ENCODE measurements at places on chromosomes 2 and 18. TPM values are rescaled to one million over a fixed set of nuclear protein-coding genes. Genes with fewer than 3 reads are reported as not detected.

The SAG gene
- not detected for polyA plus RNA-seq

The FKBP1B gene
- 2.6 TPM for polyA plus RNA-seq

The MC4R gene
- 0.04 TPM for polyA plus RNA-seq

The MARCHF4 gene
- not detected for polyA plus RNA-seq

The SCYGR4 gene
- polyA plus RNA-seq, result not detected

The RUFY4 gene
- 0.32 TPM for polyA plus RNA-seq

DNA sequence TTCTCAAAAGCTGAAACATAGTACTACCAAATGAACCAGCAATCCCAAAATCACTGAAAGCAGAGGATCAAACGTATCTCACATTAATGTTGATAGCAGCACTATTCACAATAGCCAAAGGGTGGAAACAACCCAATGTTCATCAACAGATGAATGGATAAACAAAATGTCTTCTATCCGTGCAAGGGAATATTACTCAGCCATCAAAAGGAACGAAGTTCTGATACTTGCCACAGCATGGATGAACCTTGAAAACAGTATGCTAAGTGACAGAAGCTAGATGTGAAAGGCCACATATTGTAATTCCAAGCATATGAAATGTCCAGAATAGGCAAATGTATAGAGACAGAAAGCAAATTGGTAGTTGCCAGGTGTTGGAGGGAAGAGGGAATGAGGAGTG, 57.0 kb upstream of the CHMP1B start:
- no peak for DNase-seq

DNA sequence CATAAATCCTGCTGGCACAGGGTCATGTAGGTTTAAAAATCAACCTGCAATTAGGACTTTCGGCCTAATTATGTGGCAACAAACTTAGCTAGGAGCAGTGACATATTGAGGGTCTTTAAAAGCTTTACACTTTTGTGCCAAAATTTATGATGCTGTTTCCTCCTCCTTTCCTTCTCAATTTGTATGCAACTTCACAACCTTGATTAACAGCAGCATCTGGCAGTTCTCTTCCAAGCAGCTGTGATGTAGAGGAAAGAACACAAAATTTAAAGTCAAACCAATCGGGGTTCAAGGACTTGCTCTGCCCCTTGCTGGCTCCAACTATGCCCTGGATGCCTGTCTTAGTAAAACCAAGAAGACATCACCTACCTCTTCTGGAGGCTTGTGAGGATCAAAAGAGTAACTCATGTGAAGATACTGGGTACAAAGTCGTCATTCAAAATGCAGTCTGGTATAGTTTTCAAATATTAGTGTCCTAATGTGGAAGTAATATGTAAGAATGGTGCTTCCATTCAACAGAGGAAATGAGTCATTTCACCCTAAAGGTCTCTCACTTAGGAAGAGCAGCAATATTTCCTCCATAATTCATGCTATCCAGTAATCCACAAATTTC, 94.7 kb downstream of the ANKRD44 start:
- no peak for DNase-seq

- no peak for DNase-seq
These were observed 159.6 kb downstream of the RND3 start for GRCh38 chr2:150327564-150328489.

GRCh38 chr2:192696857-192697256, 502.1 kb upstream of the TMEFF2 start:
- DNase-seq, result no peak

- no peak for DNase-seq
These were observed 78.8 kb downstream of the DDX1 start for GRCh38 chr2:15670469-15670868.

DNA sequence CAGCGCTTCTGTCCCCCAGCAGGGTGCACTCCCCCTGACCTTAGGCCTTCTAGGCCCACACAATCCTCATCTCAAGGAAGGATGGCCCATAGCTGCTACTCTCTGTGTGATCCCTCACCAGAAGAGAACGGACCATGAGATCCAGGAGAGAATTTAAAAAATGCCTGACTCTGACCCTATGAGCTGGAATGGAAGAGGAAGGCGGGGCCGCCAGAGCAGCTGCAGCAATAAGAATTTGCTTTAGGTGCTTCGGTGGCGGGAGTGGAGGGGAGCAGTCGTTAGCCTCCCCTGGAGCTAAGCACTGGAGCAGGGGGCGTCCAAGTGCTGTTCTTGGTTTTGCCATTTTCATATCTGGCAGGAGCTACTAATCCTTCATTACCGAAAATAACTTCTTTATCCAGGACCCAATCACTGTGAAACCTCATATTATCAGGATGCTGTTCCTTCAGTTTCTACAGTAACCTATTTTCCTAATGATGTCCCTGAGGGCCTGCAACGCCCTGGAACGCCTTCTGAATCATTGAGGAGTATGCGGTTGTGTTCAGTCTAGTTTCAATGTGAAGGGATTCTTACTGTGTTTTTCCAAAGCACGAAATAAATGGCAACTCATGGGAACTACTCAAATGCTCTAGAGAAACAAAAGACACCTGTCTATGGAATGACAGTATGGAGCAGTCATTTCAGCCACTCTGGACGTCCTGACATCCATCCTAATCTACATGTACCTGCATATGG, 105.1 kb upstream of the SIX2 start:
- no peak for DNase-seq

- DNase-seq, result no peak
These were observed 76.7 kb downstream of the FAM210A start for GRCh38 chr18:13649397-13650390.

DNA sequence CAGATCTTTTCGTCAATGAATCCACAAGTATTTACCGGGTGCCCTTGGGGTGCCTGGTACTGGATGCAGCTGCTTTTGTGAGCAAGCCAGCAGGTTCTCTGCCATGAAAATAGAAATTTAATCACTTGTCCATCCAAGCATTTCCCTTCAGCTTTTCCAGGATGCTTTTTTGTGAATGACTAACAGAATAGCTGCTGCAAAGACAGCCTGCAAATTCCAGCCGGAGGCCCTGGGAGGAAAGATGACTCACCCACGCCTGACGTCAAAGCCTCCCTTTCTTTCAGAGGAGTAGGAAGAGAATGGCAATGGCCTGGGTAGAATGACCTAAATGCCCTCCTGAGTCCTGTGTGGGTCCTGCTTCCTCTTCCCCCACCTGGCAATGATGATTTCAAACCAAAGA, 111.9 kb downstream of the AP1S3 start:
- DNase-seq, result peak; percentile 75

DNA sequence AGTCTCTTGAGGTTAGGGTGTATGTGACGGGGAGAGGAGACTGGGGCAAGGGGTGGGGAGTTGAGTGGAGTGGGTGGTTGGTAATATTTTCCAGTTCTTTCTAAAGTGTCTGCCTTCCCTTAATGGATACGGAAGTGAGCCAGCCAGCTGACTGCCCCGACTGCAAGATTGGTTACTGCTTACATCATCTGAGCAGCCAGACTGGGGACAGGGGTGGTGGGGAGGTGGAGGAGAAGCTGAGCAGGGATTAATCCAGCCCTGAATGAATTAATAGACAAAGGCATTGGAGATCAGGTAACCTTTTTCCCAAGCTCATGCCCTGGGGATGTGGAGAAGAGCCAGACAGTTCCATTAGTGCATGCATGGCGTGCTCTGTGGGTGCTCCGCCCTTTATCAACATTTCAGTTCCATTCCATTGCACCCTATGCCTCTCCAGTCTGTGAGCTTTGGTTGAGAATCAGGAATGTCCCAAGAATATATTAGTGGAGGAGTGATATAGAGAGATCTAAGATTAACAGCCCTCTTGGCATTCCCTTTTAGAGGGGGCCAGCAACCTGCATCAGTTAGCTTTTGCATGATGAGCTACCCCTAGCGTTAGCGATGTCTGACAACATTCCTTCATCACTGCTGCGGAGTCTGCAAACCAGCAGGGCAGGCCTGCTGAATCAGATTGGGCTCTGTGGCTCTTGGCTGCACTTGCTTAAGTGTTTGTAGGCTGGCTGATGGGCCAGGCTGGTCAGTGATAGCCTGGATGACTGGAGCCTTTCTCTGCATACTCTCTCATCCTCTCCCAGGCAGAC, 67.4 kb downstream of the TNP1 start:
- DNase-seq, result no peak

GRCh38 chr2:55115761-55116597, 65.7 kb upstream of the RTN4 start:
- no peak for DNase-seq

GRCh38 chr2:85448461-85449213, 30.1 kb downstream of the SH2D6 start:
- no peak for DNase-seq

DNA sequence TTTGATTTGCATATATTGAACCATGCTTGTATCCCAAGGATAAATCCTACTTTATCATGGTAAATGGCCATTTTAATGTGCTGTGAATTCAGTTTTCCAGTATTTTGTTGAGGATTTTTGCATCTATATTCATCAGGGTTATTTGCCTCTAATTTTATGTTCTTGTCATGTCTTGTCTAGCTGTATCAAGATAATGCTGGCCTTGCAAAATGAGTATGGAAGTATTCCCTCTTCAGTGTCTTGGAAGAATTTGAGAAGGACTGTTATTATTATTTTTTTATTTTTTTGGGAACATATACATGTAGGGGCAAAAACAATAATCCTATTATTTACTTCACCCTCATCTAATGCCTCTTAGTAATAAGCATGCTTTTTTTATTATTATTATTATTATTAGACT, 398.0 kb upstream of the KCNH7 start:
- DNase-seq, result no peak

DNA sequence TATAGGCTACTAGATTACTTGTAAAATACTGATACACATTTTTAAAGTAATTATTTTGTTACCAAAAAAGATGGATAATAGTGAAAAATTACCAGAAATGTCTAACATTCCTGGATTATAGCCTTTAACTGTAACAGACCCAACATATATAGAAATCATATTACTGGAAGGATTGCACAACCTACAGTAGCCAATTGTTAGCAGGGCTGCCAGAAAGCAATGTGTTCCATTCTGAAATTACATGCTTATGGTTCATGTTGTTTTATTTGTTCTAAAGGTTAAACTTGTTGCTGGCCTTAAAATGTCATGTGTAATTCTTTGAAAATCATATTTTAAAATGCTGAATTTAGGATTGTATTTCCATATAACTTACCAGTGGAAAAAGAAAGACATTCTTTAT, 793.6 kb upstream of the ACVR2A start:
- DNase-seq, result no peak

DNA sequence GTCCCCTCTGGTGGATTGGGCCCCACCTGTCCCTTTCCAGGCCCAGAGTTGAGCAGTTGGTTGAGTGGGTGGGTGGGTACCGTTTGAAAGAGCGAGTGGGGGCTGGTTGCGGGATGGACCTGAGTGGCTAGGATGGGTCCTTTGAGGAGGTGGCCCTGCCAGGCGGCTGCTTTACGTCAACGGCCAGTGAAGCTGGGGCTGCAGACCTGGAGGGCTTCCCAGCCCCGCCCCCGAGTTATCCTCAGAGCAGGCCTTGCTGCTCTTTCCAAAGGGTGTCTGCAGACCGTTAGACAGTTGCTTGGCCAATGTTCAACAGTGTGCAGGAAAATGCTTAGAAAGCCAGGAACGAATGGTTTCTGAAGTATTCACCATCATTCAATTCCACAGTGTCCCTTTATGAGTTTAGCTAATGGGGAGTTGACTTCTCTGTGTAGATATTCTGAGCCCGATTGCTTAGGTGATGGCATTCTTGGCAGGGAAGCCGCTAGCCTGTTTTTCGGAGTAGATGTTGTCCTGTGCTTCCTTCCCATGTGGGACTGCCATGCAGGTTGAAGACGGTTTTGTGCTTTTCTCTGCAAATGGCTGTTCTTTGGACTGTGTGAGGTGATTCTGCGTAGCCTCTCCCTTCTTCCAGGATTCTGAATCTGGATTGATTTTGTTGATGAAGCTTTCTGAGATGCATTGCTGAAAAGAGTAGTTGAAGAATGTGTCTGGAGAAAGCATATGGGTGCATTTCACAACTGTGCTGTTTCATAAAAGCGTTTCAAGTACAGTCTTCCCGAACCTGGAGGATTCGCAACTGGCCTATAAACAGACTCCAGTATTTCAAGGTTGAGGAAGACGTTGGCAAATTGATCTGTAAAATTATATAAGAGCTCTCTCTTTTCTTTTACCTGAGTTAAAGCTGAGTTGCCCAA, 45.8 kb downstream of the LDLRAD4 start:
- no peak for DNase-seq

- DNase-seq, result no peak
These were observed 38.6 kb upstream of the TGIF1 start for GRCh38 chr18:3411327-3411726.

GRCh38 chr18:79200546-79201268, 131.5 kb downstream of the ATP9B start:
- no peak for DNase-seq

DNA sequence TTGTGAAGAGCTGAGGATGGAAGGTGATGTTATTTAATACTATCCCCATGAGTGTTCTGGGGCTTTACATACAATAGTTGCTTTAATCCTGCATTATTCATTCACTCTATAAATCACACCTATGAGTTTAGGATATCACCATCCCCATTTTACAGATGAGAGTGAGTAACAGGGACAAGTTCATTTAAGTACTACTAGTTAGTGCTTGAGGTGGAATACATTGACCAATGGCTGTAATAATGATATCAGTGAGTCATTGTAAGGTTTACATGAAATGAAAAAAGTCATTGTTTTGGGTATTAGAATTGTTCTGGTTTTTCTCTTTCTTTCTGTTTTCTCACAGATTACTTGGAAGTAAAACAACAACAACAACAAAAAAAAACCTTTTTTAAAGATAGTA, 42.5 kb downstream of the TANC1 start:
- DNase-seq, result no peak

DNA sequence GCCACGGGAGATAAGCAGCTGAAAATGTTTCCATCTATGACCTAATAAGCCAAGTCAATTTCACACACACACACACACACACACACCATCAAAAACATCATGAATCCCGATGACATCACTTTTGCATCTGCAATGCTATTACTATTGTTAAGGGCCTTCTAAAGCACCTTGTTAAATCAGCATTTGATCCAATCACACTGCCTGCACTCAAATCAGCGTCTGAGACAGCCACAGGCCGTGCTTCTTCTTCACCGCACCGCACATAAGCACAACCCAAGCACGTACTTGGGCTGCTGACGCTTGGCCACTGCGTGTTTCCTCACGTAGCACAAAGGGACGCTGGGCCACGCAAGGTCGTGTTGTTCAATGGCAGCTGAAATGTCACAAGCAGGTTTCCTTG, 15.8 kb upstream of the MTCL1 start:
- DNase-seq, result no peak

DNA sequence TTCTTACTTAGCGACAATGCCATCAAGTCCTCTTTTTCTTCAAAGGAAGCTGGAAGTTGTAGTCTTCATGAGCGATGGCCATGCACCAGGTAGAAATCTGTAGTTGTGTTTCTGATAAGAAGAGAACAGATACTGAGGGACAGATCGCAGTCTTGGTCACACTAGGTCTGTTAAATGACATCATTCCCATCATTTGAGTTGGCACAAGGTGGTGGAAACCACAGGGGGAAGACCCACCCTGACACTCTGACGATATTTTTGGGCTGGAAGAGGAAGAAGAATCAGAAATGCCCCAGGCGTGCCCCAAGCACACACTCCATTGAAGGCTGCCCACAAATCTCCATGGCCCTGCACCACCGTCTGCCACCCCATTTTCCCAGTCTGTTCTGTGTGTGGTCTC, 89.0 kb upstream of the BOD1L2 start:
- DNase-seq, result no peak

GRCh38 chr2:58266211-58266610, 25.1 kb upstream of the FANCL start:
- DNase-seq, result no peak
